ENCODE measurements at places on chromosomes 1 and 21.

GRCh38 chr1:1170215-1171091 is 3.2 kb upstream of the TTLL10 start:
- DNase-seq, result no peak

DNA sequence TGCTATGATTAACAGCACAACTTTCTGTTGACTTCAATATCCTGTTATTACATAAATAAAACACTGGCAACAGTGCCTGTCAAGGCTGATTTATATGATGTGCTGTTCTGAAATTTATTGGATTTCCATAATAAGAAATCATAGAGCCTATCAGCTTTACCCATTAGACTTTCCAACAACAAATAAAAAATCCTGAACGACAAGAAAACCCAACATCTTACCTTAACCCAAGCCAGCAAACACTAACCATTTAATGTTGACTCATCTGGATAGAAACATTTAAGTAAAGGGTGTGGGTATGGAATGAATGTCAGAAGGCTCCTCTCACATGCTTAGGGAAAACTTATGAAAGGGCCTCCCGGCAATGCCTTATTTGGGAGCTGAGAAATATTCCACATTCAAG is 165.1 kb downstream of the SLC45A1 start:
- DNase-seq, result no peak

- no peak for DNase-seq
Observed at GRCh38 chr1:40592107-40592803, 60.8 kb downstream of the ZNF684 start.

DNA sequence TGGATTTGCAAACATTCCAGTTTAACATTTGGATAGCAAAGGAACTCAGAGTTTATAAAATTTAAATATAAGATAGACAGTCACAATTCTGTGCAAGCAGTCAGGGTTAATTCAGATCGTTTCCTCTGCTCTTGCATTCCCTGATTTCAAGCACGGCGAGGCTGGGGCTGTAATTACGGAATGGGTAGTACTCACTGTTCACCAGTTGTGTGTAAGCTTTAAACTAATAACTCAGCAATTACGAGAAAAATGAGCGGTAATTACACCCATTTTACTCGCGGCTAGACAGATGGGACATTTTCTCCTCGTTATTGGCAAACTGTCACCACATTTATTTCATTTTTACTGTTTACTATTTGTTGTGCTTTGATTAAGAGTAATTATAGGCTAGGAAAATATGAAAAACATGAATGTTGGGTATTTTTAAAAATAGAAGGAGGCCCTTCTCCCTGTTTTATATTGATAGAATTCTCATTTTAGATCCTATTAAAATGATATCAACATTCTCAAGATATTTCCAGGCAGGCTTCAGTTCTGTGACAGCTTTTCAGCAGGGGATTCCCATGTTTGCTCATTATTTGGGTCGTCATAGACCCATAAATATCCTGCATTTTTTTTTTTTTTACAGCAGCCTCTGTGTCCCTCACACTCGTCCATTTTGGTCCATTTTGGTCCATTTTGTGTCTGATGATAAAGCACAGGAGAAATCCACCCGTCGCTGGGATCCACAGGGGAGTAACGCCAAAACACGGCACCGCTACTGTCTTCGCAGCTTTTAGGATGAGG is 208.3 kb downstream of the DSCAM start:
- DNase-seq, result no peak

GRCh38 chr1:229768232-229768631 is 142.2 kb downstream of the URB2 start:
- DNase-seq, result no peak

DNA sequence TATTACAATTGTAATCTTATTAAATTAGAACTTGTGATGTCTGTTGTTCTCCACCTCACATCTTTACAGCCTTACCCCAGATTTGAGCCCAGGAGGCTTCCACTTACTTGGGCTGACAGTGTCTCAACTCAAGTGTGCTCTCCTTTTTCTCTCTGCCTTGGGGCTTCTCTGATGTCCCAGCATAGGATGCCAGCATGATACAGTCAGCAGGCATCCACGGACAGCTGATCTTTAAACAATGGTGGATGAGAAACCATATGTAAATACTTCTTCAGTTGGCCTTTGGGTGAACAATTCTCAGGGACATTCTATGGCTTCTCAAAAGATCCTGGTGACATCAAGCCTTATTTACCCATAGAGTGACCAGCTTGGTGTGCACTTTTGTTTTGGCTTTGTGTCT is 107.6 kb upstream of the GORAB start:
- DNase-seq, result no peak

- no peak for DNase-seq
Observed at GRCh38 chr21:17003763-17004373, 509.0 kb upstream of the CXADR start.

- no peak for DNase-seq
Observed at GRCh38 chr21:35924714-35925301, 135.5 kb downstream of the SETD4 start.

DNA sequence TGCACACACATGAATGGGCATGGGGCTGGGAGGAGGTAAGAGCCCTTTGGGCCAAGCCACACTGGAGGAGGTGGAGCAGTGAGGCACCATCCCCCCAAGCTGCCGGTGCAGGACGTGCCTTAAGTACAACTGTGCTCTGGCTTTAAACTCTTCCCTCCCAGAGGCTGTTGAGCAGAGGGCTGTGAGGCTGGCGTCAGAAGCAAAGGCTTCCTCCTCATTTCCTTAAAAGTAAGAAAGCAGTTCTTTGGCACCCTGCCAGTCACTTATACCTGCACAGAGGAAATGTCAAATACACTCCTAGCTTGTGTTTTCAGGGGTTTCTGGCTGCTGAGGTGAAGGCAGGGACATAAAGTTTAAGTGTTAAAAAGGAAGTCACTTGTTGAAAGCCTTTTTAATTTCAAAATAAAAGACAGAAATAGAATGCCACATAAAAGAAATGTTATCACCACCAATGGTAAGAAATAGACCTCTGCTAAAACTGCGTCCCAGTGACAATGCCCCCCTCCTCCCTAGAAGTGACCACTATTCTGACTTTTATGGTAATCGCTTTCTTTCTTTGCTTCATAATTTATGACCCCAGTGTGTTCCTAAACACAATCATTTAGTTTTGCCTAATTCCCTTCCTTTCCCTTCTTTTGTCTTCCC is 33.0 kb downstream of the LAMC2 start:
- DNase-seq, result no peak

DNA sequence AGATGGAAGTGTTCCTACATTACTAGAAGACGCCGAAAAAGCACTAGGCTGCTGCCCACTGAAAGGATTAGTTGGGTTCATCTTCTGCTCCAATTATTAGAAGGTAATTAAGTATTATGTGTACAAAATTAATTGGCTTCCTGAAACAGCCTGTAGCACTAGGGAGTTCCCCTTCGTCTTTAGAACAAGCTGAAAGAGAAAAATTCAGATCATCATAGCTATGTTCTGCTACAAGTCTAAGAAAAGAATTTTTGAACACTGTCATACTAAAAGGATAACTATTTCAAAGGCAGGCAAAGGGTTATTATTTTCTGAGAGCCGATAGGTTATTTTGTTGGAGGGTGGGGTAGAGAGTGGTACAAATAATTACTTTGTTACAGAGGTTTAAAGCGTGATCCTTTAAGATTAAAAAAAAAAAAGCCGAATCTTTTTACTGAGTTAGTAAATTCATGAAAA is at the start of gene MCM3AP:
TSS of gene MCM3AP (minus strand) at position 406 of the 456 bp plus-strand sequence. CDS start at position 81, 325 bp downstream.
- DNase-seq, result no peak

GRCh38 chr1:203121186-203122015 is 6.1 kb upstream of the ADORA1 start:
- no peak for DNase-seq

GRCh38 chr21:31182231-31183140 is 144.2 kb upstream of the KRTAP19-8 start:
- no peak for DNase-seq

- no peak for DNase-seq
Observed at GRCh38 chr1:175360016-175360415, 167.4 kb upstream of the KIAA0040 start.

- DNase-seq, result no peak
Observed at GRCh38 chr1:21149855-21150432, 26.8 kb downstream of the EIF4G3 start.

GRCh38 chr21:17793246-17794123 is 25.7 kb downstream of the C21orf91 start:
- DNase-seq, result no peak

DNA sequence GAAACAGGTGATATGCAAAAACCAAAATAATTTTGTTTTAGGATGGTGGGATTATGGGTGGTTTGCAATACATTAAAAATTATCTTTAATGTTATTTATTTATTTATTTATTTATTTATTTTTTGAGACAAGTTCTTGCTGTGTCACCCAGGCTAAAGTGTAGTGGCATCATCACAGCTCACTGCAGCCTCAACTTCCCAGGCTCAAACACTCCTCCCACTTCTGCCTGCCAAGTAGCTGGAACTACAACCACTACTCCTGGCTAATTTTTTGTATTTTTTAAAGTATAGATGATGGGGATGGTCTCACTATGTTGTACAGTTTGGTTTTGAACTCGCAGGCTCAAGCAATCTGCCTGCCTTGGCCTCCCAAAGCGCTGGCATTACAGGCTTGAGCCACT is 6.5 kb upstream of the PYCR2 start:
- DNase-seq, result no peak

GRCh38 chr1:47805018-47805417 is 192.2 kb downstream of the TRABD2B start:
- DNase-seq, result no peak

- DNase-seq, result no peak
Observed at GRCh38 chr1:64745181-64745985, 508 bp downstream of the RAVER2 start.

GRCh38 chr1:118254001-118254400 is 69.0 kb upstream of the SPAG17 start:
- no peak for DNase-seq

- DNase-seq, result no peak
Observed at GRCh38 chr1:27127419-27127818, 27.5 kb downstream of the SLC9A1 start.

DNA sequence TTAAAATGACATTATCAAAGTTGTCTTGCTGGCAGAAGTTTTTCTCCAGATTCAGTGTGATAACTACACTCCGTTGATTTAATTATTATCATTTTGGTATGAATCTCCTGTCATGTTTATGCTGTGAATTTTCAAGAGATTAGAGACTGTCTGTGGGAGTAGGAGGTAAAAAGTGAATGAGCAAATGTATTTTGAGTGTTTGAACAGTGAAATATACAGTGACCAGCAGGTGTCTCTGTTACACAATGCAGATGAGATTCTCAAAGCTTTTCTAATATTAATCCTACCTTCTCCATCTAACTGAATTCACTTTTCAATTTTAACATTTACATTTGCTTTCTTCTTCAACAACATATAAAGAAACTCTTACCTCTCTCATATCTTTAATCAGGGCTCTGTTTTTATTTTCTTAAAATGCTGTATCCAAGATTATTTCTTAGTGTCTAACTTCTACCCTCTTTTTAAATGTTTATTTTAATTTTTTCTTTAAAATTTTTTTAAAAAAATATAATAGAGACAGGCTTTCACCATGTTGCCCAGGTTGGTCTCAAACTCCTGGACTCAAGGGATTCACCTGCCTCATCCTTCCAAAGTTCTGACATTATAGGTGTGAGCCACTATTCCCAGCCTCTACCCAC is 20.9 kb upstream of the HSPA13 start:
- DNase-seq, result no peak

GRCh38 chr1:170674986-170675385 is 11.1 kb downstream of the PRRX1 start:
- DNase-seq, result no peak

- DNase-seq, result no peak
Observed at GRCh38 chr21:15976807-15977206, 247.0 kb downstream of the USP25 start.

DNA sequence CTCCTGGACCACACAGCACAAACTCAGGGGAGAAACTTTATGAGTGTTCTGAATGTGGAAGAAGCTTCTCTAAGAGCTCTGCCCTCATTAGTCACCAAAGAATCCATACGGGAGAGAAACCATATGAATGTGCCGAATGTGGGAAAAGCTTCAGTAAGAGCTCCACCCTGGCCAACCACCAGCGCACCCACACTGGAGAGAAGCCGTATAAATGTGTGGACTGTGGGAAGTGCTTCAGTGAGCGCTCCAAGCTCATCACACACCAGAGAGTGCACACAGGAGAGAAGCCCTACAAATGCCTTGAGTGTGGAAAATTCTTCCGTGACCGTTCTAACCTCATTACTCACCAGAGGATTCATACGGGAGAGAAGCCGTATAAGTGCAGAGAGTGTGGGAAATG is 22.5 kb downstream of the ZSCAN20 start:
- no peak for DNase-seq

GRCh38 chr1:89941110-89941766 is 53.7 kb upstream of the ZNF326 start:
- no peak for DNase-seq

GRCh38 chr1:69058454-69058853 is 509.3 kb upstream of the LRRC7 start:
- no peak for DNase-seq

GRCh38 chr1:235129774-235130570 is 1.3 kb upstream of the TOMM20 start:
- no peak for DNase-seq

GRCh38 chr1:116318897-116319296 is 54.1 kb upstream of the ATP1A1 start:
- DNase-seq, result no peak

DNA sequence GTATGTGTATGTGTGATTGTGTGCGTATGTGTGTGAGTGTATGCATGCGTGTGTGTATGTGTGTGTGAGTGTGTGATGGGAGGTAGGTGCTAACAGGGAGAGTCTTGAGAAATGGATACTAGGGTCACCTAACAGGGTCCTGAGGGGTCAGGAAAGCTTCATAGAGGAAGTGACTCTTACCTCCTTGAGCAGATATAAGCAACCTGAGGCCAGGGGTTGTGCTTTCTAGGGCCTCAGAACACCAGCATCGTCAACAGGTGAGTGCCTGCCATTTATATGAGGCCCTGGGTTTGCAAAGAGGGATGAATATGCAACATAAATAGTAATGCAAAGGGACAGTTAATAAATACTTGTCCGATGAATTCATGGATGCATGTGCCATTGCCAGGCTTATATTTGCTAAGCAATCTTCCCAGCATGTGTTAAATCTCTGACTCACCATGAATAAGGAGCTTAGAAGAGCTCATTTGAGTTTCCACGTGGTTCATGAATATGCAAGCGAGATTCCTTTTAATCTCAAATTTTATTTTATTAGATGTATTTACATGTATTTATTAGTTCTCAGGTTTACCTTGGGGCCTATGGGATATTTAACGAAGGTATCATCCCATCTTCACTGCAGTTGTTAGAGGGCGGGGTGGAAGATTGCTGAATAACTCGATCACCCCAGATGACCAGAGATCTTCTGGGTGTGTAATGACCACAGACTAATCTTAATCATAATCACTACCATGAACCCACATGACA is 438.3 kb downstream of the CAMTA1 start:
- DNase-seq, result no peak

DNA sequence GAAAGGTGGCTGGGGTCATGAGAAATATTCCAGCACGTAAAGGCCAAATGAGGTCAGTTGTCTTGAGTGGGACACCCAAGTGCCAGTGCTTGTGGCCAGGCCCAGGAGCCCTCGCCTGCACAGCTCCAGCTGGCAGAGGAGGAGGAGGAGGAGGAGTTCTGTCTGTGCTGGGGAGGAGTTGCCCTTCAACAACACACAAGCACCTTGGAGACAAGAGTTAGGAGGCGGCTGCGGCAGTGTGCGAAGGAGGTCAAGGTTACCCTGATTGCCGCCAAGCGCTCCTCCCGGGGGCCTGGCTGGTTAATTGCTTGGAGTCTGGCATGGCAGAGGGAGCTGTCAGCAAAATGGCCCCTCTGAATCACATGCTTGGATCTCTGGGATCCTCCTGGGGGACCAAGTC is 45.1 kb downstream of the GRIK3 start:
- DNase-seq, result no peak

GRCh38 chr21:36104317-36105300 is 30.3 kb upstream of the CBR3 start:
- peak; percentile 41 for DNase-seq

GRCh38 chr1:156851779-156852417 is 7.0 kb downstream of the INSRR start:
- DNase-seq, result no peak
